ENCODE measurements at places on chromosomes 11 and 22. TPM values are rescaled to one million over a fixed set of nuclear protein-coding genes. Genes with fewer than 3 reads are reported as not detected.

- H3K36me3 ChIP-seq, result no peaks in the 10 kb centered on the region
- no peak for DNase-seq
- no peak overlapping the region for H3K27ac ChIP-seq
- H3K4me3 ChIP-seq, result no peak overlapping the region
Measured at GRCh38 chr22:36210224-36210623, 8.6 kb upstream of the APOL4 start.

DNA sequence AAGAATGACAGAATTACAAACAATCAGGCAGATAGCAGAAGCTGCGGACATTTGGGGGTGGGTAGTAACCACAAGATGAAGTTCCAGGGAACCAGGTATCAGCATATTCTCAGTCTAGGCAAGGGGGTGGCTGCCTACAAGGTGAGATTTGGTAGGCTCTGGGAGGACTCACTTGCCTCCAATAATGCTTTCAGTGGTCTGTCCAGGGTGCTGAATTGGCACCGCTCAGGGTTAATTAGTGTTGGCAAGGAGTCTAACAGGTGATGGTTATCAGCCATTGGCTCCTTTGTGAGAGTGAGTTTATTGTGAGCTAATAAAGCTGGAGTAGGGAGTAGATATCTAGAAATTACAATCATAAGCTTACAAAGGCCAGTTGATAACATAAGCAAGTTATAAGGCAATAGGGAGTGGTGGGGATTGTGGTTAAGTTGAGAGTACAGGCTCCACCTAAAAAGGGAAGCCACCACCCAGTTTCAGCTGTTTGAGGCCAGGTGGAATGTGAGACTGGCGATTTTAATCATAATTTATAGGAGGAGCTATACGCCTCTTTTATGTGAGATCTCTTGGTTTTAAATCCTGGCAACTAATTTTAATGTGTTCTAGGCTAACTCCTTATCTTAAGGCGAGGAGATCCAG is 320.5 kb downstream of the MIAT start:
- no peak overlapping the region for H3K4me3 ChIP-seq
- no peaks in the 10 kb centered on the region for H3K36me3 ChIP-seq
- no peak for DNase-seq
- H3K4me1 ChIP-seq, result no peaks in the 10 kb centered on the region
- H3K27me3 ChIP-seq, result no peaks in the 10 kb centered on the region

DNA sequence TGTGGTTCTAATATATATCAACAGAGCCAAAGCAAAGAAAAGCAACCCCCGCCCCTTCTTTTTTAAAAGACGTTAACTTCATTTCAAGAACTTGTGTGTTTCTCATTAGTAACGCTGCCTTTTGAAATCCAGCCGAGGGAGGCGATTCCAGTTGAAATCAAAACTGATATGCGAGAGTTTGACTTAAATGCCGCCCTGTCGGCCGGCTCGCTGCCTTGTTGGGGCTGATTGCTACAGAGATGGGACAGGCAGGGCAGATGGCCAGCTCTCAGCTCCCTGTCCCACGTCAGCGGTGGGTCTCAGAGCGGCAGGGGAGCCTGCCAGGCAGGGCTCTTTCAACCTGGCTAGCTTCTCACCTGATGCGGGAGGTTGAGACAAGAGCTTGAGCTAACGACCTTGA is 51.9 kb upstream of the ALX4 start:
- H3K36me3 ChIP-seq, result no peaks in the 10 kb centered on the region
- H3K4me3 ChIP-seq, result no peak overlapping the region
- H3K27ac ChIP-seq, result no peak overlapping the region
- H3K27me3 ChIP-seq, result no peaks in the 10 kb centered on the region

GRCh38 chr11:72525466-72525865 is 91.1 kb upstream of the CLPB start:
- H3K27me3 ChIP-seq, result no peaks in the 10 kb centered on the region
- H3K4me1 ChIP-seq, result no peaks in the 10 kb centered on the region
- no peaks in the 10 kb centered on the region for H3K36me3 ChIP-seq
- H3K4me3 ChIP-seq, result no peak overlapping the region
- no peak for DNase-seq

DNA sequence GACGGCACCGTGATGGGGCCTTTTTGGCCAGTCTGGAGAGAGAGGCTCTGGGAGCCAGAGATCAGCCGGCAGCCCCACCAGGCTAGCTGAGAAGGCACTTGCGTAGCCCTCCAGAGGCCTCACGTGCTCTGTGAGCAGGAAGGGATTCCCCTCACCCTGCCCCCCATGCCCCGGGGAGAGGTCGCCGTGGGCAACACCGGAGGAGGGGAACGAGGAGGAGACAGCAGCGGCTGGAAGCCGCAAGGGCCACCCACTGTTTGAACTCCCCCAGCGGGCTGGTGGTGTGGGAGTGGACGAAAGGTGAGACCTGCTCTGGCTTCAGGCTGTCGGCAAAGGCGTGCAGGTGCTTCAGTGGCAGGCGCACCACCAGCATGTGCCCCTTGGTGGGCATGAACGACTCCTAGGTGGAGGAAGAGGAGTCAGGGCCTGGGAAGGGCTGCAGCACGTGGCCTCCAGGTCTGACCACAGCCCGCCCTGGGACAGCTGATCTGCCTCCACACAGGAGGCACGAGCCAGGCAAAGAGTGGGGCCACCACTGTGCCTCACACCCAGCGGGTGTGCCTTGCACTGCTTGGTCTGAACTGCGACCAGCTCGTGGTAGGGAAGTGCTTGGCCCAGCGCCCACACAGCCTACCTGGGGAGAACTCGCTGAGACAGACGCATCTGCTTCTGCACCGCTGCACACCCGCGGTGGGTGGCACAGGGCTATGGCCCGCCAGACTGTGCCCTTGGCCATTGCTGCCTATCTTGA is 99.9 kb downstream of the MED15 start:
- DNase-seq, result no peak
- no peak overlapping the region for H3K4me3 ChIP-seq
- H3K27me3 ChIP-seq, result no peaks in the 10 kb centered on the region
- H3K4me1 ChIP-seq, result peaks cover 8% of the 10 kb centered on the region
- no peaks in the 10 kb centered on the region for H3K36me3 ChIP-seq
- no peak overlapping the region for H3K27ac ChIP-seq

- no peaks in the 10 kb centered on the region for H3K36me3 ChIP-seq
- H3K4me3 ChIP-seq, result no peak overlapping the region
- no peaks in the 10 kb centered on the region for H3K27me3 ChIP-seq
- DNase-seq, result peak; percentile 52
Measured at GRCh38 chr11:111391328-111392124, 12.5 kb upstream of the POU2AF1 start.

- no peak overlapping the region for H3K27ac ChIP-seq
- DNase-seq, result no peak
- H3K4me1 ChIP-seq, result no peaks in the 10 kb centered on the region
- no peak overlapping the region for H3K4me3 ChIP-seq
Measured at GRCh38 chr11:92867913-92868619, 101.4 kb upstream of the MTNR1B start.

Gene CBLIF
- not detected for total RNA-seq

Gene TKFC
- total RNA-seq, result 22.6 TPM
